ENCODE measurements at places on chromosomes 2 and 18. TPM values are rescaled to one million over a fixed set of nuclear protein-coding genes. Genes with fewer than 3 reads are reported as not detected.

Gene C2orf72
- 0.02 TPM for polyA plus RNA-seq

Gene VWC2L
- polyA plus RNA-seq: 0.04 TPM

Gene SERPINE2
- 24.0 TPM for polyA plus RNA-seq

Gene MDH1B
- 1.3 TPM for polyA plus RNA-seq

Gene DOK6
- 0.16 TPM for polyA plus RNA-seq

Gene AGXT
- polyA plus RNA-seq: not detected

- DNase-seq: no peak
Observed at GRCh38 chr2:63981702-63982103, 37.5 kb downstream of the VPS54 start.

DNA sequence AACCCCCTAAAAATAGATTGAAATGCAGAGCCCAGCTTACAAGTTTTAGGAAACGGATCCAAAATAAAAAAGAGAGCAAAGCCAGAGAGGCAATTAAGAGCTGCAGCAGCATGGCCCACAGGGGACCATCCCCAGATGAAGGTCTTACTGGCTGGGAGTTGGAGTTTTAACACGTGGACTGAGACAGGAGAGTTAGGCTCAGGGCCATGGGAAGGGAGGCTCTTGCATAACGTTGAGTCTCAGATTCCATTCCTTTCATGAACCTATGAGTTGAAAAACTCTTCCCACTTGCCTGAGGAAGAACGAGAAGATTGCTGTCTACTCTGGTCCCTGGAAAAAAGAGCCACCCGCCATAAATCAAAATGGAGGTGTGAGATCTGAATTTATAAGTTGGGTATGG is 101.8 kb upstream of the NDUFV2 start:
- DNase-seq: no peak

GRCh38 chr2:101327863-101328394 is 19.4 kb upstream of the RNF149 start:
- DNase-seq: no peak

- DNase-seq: no peak
Observed at GRCh38 chr2:27307545-27308358, 493 bp downstream of the UCN start.

GRCh38 chr2:176111309-176111663 is 4.2 kb downstream of the HOXD11 start:
- no peak for DNase-seq

DNA sequence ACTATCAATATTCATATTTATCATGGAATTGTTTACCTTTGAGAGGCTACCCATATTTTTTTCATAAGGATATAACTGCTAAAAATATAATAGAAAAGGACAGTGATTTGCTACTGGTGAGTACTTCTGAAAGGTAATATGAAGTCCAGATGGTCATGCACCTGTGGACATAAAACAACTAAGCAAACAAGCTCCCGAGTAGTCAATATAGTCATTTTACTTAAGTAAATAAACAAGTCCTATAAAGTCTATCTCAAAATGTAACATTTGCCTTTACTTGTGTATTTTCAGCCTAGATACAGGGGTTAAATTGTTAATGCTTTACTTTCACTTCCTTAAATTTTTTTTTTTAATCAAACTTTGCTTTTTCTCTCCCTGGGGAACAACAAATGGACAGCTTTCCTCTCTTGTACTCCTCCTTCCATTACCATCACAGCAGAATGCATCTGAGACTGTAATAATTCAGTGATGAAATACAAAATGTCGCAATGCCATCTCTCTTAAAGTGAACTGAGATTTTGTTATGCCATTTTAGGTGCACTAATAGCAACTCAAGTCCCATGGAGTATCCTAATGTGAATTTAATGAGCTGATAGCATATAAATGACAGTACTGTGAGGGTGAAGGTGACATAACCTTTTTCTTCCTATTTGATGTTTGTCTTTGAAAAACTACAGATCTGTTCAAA is 1325.4 kb upstream of the ZEB2 start:
- no peak for DNase-seq

- DNase-seq: no peak
Observed at GRCh38 chr2:172228177-172228808, 125.6 kb upstream of the DLX2 start.

- no peak for DNase-seq
Observed at GRCh38 chr2:64283641-64284361, 139.6 kb upstream of the PELI1 start.

DNA sequence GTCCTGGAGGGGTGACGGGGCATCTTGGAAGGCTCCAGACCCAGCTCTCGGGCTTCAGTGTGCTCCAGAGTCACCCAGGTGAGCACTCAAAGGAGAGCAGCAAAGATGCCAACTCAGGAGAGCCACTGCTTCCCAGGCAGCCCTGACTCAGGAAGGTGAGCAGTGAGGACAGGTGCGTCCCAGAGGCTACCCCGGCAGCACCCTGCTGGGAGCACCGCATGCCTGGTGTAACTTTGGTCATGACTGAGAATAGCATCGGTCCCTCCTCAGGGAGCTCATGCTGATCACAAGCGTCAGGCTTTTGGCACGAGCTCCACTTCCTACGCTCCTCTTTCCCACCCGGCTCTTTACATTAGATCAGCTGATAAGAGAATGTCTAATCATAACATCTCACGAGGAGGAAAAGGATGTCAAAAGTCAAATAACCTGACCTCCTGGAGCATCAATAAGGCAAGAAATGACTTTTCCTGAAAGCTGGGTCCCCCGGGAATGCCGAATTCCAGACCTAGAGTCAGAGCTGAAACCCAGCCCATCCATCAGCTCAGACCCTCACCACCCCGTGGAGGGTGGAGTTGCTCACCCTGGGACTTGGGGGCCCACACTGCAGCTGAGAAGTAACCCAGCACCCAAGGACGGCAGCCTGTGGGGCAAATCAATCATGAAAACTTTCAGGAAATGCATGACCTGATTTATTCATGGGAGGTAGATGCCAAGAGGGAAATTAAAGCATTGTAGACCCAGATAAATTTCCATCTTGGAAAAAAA is 248.8 kb downstream of the ACKR3 start:
- no peak for DNase-seq

DNA sequence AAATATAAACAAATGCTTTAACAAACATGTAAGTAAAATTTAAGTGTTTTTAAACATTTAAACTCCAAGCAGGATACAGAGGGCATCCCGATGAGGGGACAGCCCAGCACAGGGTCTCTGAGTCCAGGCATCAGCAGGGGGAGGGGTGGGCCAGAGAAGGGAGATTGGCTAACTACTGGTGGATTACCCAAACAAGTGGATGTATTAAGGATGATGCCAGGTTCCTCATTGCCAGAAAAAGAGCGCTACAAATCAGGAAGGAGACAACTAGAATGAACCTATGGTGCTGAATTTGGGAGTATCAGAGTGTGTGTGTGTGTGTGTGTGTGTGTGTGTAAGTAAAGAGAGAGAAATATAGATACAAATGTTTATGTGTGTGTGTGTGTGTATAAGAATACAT is 162.0 kb upstream of the RMP24 start:
- DNase-seq: no peak
